ENCODE measurements at places on chromosomes 1 and 21.

- DNase-seq: no peak
Measured at GRCh38 chr1:150791585-150791984, 16.5 kb downstream of the CTSK start.

DNA sequence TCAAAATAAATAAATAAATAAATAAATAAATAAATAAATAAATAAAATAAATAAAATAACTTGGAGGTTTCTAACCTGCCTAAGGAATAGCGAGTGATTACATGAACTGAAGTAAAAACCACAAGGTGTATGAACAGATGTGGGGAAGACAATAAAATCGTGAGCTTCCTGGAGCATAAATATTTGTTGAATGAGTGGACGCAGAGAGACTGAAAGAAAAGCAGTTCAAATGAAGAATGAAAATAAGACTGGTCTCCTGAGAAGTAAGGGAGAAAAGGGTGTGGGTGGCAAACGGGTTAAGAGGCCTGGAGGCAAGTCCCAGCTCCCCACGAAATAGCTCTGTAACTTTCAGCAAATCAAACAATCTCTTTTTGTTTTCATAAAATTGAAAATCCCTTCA is 33.6 kb downstream of the CHML start:
- no peak for DNase-seq

GRCh38 chr1:21774835-21775549 is 8.0 kb downstream of the USP48 start:
- no peak for DNase-seq

DNA sequence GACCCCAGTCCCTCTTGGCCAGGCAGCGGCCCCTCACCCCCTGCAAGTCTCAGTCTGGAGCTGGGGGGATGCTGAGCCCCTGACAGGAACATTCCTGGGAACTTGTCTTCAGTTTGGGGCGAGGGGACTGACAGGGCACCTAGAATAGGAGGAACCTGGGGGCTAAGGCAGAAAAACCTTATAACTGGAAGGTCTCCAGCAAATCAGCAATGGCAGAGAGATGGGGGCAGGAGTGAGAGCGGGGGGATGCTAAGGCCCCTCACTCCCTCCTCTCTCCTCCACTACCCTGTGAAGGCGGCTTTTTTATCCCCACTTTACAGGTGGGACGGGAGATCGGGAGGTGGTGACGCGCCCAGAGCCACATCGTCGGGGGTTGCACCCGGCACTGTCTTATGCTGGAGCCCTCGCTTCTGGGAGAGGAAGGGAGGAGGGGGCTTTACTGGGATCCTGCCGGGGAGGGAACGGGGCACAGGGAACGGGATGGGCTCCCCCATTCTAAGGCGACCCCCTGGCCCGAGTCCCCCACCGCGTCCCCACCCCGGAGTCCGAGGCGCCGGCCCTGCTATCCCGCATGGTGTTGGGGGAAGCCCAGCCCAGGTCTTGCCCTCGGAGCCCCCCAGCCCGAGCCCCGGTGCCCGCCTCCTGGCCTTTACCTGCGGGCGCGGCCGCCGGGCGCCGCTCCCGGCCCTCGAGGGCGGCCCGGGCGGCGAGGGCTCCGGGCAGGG is 456 bp downstream of the COL8A2 start:
- no peak for DNase-seq

- no peak for DNase-seq
Measured at GRCh38 chr21:42277593-42277992, 37.6 kb downstream of the TFF3 start.

- peak; percentile 97 for DNase-seq
Measured at GRCh38 chr1:193059282-193060114, at the start of the genes RO60 and UCHL5. Gene RO60, plus strand, starts transcription at chr1:193059612. Its CDS starts 9,443 bp downstream, at chr1:193069055. Gene UCHL5, minus strand, starts transcription at chr1:193059360. Its CDS starts 100 bp downstream, at chr1:193059260.

- DNase-seq: no peak
Measured at GRCh38 chr21:29524055-29524454, 225.3 kb downstream of the BACH1 start.

DNA sequence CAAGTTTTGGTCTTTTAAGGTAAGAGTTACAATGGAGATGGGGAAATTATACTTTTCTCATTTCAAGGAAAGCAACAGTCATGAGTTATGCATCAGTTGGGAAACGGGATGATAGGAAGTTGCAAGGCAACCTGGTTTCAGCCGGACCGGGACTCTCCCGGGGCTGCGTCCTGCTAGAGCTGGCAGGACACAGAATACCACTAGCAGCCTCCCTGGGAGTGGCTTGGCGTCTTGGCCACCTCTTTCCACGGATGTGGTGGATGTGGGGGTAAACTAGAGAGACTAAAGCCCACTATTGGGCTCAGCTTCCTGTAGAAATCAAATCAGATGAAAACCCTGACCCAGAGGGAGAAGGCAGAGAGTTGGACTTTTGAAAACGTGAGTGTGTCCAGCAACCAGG is 71.9 kb downstream of the ADARB1 start:
- DNase-seq: no peak

GRCh38 chr1:68799096-68799495 is 302.2 kb upstream of the DEPDC1 start:
- no peak for DNase-seq
